ENCODE measurements at places on chromosomes 5 and 9.

- DNase-seq: no peak
Observed at GRCh38 chr9:106228861-106229260, 534.5 kb downstream of the TMEM38B start.

DNA sequence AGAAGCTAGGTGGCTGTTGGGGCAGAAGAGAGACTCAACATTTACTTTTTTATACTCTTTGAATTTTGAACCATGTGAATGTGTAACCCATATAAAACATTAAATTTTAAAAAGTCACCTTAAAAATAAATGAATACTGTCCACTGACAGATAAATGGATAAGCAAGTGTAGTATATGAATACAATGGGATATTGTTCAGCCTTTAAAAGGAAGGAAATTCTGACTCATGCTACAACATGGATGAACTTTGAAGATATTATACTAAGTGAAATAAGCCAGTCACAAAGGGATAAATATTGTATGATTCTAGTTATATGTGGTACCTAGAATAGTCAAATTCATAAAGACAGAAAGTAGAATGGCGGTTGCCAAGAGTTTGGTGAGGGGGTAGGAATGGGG lies 113.9 kb downstream of the TMEM174 start:
- DNase-seq: no peak

DNA sequence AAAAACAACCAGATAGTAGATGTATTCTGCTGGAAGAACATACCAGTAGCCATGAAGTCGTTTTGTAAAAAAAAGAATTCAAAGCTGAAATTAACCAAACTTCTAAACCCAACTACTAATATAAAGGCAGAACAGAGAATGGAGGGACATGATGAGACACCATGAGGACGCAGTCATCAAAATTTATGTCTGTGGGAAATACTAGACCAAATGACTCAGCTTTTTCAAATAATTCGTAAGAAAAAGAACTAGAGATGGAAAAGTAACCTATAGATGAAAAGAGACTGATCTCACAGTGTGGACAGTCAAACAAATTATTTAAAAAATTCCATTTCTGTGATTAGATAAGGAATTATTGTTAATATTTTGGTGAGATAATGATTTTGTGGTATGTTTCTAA lies 10.3 kb downstream of the TTC23L start:
- DNase-seq: no peak

DNA sequence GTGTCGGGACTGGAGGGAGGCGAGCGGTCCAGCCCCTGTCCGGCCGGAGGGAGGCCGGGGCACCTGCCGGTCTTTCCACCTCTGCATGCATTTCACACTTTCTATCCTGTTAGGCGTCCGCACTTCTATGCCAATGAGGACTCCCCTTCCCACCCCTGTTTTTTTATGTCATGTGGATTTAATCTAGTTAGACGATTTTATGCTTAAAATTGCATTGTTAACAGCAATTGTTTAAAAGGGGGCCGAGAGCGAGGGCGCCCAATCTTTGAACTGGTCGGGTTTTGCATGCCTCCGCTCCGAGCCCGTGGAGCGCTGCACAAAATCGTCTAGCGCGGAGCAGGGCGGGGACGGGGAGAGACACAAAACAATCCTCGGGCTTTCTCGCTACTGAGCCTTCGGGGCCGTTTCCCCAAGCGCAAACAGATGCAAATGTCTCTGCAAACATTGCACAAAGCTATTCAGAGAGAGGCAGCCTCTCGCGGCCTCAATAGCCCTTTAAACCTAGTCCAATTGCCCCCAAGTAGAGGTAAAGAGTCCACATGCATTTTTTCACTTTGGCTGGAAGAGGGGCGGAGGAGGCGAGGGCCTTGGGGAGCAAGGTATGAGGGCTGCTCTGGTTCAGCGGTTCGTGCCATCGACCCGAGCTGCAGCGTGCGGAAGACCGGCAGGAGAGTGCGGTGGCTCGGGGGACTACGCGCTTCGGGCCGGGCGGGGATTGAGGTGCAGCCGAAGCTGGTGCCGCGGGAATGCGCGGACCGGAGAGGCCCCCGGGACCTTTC lies 37.5 kb upstream of the TIFAB start:
- no peak for DNase-seq

DNA sequence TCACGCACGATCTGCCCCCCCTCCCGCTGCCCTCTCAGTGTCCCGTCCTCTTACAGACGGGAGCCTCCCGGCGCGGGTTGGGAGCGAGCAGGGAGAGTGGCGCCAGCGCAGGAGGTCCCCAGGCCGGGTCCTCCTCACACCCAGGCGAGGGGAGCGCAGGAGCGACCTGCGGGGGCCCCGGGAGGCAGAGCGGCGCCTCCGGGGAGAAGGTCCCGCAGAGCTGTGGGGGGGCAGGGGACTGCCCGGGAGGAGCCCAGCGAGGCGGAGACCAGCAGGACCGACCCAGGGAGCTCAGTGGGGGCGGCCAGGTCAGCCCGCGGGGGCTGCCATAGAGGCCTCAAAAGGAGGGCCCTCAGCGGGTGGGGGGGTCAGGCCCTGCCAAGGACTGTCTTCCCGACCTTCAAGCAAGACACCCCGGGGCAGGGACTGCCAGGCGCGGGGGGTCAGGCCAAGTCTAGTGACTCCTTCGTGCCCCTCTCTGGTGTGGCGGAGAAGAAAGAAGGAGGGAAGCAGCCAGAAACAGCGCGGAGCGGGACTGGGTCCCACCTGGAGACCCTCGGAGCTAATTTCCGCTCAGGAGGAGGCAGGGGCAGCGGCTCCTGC lies 123.3 kb upstream of the ERCC6L2 start:
- no peak for DNase-seq

DNA sequence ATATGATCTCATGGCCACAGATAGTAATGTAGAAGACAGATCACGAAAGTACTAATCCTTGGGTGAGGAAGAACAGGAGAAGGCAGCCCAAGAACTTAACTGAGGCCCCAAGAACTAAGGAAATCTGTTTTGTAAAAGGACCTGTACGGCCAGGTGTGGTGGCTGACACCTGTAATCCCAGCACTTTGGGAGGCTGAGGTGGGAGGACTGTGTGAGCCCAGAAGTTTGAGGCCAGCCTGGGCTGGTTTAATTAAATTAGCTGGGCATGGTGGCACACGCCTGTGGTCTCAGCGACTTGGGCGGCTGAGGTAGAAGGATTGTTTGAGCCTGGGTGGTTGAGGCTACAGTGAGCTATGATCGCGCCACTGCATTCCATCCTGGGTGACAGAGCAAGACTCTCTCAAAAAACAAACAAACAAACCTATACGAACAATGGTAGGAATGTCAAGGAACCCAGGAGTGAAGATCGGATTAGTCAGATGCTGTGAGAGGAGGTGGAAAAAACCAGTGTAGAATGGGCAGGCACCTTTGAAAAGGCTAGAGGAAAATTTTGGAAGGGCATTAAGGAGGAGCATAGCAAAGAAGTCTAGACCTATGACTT lies 283.8 kb upstream of the DMRT1 start:
- no peak for DNase-seq

DNA sequence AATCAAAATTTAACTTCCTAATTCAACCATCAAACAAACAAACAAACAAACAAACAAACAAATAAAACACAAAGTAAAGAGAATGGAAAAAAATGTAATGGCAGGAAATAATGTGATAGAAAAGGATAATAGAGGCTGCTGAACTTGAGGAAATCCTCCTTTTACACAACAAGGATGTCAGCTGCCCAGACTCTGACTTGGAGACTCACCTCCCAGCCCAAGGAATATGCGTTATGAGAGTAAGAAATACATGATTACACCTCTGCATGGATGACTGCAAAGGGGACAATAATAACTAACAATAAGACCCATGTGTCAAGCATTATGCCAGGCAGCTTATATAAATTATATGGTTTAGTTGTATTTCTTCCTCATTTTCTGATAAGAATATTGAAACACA lies 46.6 kb upstream of the JAK2 start:
- no peak for DNase-seq

DNA sequence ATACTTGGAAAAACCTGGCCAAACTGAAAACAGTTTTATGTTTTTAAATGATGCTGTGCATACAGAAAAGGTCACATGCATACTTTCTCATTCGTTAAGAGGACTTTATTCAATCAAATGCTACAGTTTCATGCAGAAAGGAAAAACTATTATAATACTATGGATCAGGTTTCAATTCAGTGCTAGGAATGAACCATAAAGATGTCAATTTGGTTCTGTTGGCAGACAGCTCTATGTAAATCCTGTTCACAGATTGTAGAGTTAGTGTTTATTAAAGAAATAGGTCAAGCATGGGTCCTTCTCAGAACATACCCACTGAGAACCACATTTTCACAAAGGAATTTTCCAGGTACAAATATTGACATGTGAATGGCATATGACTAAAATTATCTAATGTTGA lies 57.1 kb downstream of the RETREG1 start:
- DNase-seq: no peak

DNA sequence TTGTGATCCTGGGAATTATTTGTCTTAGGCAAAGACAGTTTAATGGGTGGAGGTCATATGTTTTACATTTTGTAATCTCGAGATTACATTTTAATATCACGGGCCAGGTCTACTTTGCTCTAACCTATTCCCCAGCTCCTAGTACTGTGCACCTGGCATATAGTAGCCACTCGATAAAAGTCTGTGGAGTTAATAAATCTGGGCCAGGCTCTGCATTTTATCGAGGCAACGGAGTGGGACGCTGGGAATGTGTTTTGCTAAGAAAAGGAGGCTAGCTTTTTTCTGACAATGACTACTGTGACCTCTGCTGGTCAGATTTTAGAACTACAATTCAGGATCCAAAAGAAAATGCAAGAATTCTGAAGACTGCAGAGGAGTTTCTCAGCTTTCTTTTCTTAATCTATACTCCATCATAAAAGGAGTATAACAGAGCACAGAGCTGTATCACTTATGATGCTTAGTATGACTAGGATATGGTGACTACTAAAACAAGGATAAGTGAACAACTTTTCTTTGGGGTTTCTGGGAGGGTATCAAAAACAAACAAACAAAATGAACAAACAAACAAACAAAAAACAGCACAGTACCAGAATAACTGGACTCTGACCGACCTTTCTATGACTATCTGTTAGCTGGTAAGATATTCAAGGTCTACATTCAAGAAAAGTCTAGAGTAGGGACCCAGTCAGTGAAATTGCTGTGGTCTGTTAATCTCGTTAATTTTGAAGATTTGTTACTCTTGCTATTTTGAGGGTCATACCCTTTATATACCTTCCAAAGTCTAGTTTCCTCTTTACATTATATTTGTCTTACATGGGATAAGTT lies 46.1 kb upstream of the CER1 start:
- peak; percentile 67 for DNase-seq

DNA sequence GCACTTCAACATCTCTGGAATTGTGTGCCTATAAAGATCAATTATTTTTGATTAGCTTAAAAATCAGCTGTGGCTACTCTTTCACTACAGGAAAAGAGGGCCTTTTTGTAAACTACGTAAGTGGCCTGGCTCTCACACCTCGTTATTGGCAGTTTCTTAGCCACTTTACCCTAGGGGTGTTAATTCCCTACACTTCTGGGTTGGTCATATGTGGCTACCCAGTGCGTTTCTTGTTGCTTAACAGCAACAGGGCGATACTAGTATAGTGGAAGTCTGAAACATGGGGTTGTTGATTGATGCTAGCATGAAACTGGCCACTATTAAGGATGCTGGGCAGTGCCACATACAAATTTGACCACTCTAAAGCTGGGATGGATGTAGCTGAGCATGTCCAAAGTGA lies 174.7 kb upstream of the CDH12 start:
- DNase-seq: no peak

DNA sequence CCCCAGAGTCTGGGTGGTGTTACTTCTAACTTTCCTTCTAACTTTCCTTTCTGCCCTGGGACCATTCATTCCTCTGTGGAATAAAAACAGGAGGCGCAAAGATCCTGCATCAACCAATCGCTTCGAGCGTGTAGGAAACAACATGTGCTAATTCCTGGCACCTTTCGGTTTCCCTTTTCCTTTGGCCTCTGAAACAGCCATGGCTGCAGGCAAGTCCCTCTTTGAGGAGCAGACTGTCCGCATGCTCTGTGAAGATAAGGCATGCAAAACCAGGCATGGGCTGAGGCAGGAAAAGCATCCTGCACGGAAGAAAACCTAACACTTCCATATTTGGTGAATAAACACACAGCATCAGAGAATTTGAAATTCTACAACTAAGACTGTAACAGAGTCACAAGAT lies 128.3 kb downstream of the HSD17B3 start:
- DNase-seq: peak; percentile 16

- peak; percentile 77 for DNase-seq
Observed at GRCh38 chr5:132410451-132411303, 41.2 kb downstream of the SLC22A5 start.

GRCh38 chr5:105872569-105873270 lies 1798.0 kb downstream of the EFNA5 start:
- no peak for DNase-seq

DNA sequence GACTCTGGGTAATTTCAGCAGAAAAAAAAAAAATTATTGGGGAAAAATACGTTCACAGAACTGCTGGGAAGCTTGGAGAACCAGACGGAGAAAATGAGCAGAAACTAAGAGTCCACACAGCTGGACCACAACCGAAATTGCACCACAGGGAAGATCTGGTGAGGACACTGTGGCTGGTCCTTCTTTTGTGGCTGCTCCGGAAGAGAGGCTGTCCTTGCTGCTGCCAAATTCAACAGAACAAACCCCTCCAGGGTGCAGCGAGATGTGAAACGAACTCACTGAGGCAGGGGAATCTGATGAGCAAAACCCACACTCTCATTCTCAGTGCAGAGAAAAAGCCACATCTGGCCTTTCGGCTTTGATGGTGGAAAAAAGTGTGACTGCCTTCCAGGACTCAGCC lies 200.0 kb downstream of the ACTL7B start:
- DNase-seq: no peak

- DNase-seq: peak; percentile 2
Observed at GRCh38 chr5:111197523-111197922, 26.7 kb upstream of the CAMK4 start.

DNA sequence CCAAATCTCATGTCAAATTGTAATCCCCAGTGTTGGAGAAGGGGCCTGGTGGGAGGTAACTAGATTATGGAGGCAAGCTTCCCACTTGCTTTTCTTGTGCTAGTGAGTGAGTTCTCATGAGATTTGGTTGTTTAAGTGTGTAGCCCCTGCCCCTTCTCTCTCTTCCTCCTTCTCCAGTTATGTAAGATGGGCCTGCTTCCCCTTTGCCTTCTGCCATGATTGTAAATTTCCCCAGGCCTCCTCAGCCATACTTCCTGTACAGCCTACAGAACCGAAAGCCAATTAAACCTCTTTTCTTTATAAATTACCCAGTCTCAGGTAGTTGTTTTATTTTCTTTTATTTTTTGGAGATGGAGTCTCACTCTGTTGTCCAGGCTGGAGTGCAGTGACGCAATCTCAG lies 18.2 kb upstream of the TXNDC8 start:
- no peak for DNase-seq

- DNase-seq: no peak
Observed at GRCh38 chr9:1044643-1045042, 5.5 kb upstream of the DMRT2 start.

DNA sequence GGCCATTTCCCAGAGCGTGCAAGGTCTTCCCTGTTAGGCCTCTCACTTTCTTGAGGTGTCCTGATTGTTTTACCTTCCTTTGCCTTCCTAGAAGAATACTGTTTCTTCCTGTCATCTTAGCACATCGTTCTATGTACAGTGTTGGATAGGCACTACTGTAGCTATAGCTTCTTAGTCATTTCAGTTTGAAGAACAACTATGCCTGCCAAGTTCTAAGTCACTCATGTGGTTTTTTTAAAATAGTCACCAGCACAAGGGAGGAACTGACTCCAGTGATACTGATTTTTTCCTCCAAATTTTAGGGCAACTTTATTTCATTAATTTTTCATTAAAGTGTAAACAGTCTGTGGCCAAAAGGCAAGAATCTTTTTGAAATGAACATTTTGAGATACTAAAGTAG lies 122.4 kb upstream of the NR5A1 start:
- peak; percentile 68 for DNase-seq

All from fibroblast of skin of scalp (primary cell).